ENCODE measurements at places on chromosomes 11 and 22.

- DNase-seq: no peak
These were observed 1.4 kb upstream of the EMSY start for GRCh38 chr11:76443268-76443980.

GRCh38 chr22:25091458-25091857 lies 108.2 kb upstream of the CRYBB3 start:
- no peak for DNase-seq

- DNase-seq: no peak
These were observed 20.1 kb upstream of the TSKU start for GRCh38 chr11:76762867-76763572.

- DNase-seq: no peak
These were observed 5.2 kb downstream of the RASSF7 start for GRCh38 chr11:565921-566509.

DNA sequence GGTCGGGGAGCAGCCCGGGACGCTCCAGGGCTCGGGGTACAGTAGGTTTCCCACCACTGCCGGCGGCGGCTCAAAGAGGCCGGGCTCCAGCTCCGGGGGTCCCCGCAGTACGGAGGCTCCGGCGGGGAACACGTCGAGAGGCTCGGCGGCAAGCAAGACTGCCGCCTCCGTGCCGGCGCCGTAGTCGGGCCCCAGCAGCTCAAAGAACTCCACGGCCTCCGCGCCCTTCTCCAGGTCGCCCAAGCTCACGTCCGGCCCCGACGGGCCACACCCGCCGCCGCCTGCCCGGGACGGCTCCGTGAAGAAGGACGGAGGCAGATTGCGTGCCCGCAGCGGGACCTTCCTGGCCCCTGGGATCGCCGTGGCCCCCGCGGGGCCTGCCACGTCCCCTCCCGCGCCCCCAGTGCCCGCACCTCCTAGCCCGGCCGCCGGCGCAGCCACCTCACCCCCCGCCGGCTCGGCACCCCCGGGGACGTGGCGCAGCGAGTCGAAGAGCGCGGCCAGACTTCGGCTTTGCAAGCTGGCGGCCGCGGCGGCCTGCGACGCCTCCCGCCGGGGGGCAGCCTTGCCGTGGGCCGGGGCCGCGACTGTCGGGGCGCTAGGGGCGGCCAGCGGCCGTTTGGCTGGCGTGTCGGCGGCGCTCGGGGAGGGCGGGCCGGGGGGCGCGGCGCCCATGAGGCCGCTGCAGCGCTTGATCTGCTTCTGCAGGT lies 775 bp downstream of the FAM181B start:
- no peak for DNase-seq

- no peak for DNase-seq
These were observed 257.6 kb downstream of the NELL1 start for GRCh38 chr11:20926799-20927540.

DNA sequence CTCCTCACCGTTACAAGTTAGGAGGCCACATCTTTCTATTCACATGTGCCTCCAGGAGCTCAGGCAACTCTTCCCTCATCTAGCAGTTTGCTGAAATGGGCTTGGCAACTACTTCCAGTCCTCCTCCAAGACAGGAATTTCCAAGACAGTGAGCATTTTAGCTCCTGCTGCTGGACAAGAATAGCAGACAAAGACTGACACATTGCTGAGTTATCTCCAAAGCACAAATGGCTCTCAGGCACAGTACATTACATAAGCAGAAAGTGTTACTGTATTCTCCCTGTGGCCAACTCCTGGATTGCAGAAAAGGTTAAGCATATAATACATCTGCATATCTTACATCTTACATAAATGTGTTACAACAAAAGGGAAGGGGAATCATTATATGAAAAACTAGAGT lies 83.2 kb upstream of the POU2AF2 start:
- no peak for DNase-seq

DNA sequence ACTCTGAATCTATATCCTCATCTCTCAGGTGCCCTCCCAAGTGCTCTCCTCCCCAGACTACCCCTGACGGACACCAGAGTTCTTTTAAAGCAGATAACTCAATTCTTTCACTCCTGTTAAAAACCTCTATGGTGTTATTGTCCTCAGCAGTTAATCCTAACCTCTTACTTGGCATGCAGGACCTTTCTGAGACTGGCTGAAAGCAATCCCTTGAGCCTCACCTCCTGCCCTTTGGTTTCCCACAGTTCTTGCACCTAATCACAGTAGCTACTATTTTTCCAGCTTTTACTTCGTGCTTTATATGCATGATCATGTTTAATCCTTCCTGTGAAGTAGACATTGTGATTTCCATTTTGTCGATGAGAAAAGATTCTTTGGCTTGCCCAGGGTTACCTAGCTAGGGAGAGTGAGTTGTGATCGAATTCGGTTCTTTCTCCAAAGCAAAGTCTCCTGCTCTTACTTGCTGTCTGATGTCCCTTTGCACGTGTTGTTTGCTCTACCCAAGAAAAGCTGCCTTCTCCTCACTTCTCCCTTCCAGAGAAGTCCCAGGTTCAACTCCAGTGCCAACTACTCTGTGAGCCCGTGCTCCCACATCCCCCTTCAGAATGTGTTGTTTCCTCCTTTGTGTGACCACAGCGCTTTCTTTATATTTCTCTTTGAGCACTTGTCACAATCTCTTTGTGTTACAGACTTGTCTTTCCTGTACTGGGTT lies 2.1 kb downstream of the UBE2L3 start:
- DNase-seq: no peak

DNA sequence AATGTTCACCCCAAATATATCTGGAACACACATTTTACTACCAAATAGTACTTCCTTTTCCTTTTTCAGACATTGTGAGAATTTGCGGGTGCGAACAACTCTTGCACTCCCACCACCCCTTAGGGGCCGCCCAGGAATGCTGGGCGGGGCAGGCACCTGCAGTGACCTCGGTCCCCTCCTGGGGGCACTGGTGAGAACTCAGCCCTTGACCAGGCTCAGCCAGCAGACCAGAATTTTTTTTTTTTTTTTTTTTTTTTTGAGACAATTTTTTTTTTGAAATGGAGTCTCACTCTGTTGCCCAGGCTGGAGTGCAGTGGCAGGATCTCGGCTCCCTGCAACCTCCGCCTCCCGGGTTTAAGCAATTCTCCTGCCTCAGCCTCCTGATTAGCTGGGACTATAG lies 75.8 kb downstream of the ARHGAP8 start:
- no peak for DNase-seq

DNA sequence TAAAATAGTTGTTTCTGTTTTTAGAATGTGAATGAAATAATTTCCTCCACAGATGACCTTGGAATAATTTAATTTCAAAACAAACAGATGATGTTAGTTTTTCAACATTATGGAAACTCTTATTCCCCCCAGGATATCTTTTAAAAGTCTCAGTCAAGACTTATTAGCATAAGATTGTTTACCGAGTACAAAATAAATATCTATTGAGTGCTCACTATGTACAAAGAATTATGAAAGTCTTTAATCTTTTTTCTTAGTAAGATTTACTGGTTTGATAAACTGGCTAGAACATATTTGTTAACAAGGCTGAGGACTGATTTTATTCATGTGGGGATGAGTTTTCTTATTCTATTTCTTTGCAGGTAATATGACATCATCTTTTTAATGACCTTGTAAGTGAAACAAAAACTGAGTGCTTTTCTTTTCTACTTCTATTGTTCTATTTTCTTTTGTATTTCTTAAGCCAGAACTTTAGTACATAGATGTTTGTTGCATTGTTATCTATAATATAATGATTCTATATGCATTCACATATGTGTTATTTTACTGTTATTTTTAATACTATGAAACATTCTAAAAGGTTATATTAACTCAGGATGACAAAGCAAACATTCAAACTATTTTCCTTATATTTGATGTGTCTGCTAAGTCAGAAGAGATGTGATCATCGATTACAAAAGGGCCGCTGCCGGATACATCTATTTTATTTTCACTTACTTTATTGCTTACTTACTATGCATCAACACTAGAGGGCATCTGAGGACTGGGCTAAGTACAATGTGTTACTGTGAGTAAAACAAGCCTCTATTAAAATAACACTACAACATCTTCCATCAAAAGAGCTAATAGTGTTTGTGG lies 111.0 kb upstream of the ARHGAP42 start:
- no peak for DNase-seq

- no peak for DNase-seq
These were observed 2.7 kb downstream of the ZNF74 start for GRCh38 chr22:20396639-20397038.

GRCh38 chr11:94400839-94401772 lies at the start of gene GPR83:
TSS of gene GPR83 (minus strand) at chr11:94401419. CDS start at chr11:94401247, 172 bp downstream.
- DNase-seq: no peak

DNA sequence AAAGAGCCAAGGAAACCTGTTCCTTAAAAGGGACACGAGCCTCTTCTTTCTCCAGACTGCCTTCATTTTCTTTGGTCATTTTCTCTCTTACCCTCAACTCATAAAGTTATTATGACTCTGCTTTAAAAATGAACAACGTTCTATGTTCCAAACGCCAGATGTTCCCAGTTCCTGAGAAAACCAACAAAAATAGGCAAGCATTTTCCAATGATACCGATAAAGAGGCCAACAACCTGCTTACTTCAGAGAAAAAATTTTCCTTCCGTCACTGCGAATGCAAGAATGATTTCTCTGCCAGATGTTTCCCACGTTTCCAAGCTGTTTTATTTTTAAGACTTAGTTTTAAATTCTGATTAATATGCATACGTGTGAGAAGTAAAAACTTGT lies 315 bp upstream of the TRPC6 start:
- no peak for DNase-seq

GRCh38 chr11:12800871-12801270 lies 126.7 kb downstream of the TEAD1 start:
- no peak for DNase-seq

DNA sequence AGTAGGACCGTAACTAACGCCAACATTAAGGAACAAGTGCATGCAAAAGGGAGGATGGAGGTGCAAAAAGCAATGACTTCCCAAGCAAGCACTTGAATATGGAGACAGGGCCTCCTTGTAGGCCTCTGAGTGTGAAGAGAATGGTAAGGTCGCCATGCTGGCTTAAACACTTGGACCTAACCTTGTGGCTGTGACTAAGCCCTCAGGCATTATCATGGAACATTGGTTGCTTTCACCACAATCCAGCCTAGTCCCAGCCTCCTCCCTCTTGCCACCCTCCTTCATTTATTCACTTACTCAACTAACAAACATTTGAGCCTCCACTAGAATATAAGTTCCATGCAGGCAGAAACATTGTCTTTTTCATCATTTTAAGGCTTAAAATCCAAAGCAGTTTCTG lies 11.9 kb upstream of the SYTL2 start:
- no peak for DNase-seq

- DNase-seq: no peak
These were observed 12.4 kb upstream of the PRRG4 start for GRCh38 chr11:32817181-32817851.

- no peak for DNase-seq
These were observed 7.2 kb downstream of the WT1 start for GRCh38 chr11:32427935-32428664.

DNA sequence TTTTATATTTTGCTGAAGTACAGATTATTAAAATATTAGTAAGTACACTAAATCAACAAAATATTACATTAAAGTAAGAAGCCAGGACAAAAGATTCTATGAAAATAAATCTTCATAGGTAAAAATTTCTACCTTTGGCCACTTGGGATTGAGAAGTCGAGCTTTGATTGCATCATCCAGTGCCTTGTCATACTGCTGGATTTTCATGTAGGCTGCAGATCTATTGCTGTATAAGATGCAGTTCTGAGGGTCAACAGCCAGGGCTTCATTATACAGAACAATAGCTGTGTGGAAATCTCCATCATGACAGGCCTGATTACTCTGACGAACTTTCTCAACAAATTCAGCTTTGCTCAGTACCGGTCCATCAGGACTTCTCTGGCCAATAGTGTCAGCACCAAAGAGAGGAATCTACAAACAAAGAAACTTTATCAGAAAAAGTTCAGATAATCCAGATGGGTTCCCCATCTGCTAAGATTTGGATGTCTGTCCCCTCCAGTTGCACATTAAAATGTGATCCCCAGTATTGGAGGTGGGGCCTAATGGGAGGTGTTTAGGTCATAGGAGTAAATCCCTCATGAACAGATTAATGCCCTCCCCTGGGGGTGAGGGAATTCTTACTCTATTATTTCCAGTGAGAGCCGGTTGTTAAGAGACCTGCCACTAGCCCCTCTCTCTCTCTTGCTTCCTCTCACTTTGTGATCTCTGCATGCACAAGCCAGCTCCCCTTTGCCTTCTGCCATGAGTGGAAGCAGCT lies 50.0 kb downstream of the TTC28 start:
- DNase-seq: no peak

DNA sequence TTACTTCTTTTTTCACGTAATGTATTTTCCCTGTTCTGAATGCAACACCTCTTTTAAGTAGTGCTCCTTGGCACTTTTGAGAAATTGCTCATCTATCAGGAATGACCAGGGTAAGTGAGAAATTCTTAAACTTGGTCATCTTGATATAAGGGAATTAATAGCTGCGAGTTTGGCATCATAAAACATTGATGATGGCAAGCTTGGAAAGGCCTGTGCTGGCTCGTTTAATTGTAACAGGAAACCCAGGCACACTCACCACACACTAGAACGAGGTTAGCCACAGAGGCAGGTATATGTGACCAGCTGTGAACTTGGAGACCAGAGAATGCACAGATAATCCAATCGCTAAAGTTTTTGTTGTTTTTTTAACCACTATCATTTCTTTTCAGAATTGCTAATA lies 24.3 kb downstream of the FAM118A start:
- no peak for DNase-seq

DNA sequence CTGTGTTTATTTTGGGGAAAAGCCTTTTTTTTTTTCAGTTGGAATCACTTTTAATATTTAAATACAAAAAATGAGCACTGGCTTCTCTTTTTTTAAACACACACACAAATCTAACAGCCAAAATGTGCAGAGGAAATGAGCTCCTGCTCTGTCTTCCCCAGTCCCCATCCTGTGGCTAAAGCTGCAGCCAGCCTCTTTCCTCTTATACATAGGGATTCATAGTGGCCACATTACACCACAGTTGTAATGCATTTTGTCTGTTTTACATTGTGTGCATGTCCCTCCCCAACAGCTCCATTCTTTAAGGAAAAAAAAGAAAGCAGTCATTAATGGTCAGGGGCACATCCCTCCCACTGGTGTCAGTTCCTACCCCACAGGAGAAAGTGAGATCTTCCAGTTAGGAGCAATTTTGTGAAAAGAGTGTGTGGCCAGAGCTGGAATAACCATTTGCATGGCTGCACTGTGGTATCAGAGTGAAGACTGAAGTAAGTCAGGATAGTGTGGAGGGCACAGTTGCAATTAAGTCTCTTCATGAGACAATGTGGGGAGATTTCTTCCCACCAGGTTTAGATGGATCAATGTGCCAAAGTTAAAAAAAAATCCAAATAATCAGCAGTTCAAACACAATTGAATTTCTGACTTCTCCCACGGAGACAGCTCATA lies 220.6 kb downstream of the TMEM135 start:
- no peak for DNase-seq
